Renal pelvis (tissue), 12 donors: ENCODE measurements at places on chromosomes 1 and 21.

GRCh38 chr1:200392625-200393185, 17.1 kb downstream of the ZNF281 start:
- no peak for DNase-seq

GRCh38 chr1:61670016-61670415, 54.9 kb downstream of the TM2D1 start:
- no peak for DNase-seq

GRCh38 chr1:215669806-215670491, 102.8 kb downstream of the KCTD3 start:
- DNase-seq, result no peak

GRCh38 chr21:35637431-35637830, 422.9 kb downstream of the SETD4 start:
- no peak for DNase-seq

GRCh38 chr1:195789321-195789720, 818.9 kb downstream of the KCNT2 start:
- DNase-seq, result no peak

DNA sequence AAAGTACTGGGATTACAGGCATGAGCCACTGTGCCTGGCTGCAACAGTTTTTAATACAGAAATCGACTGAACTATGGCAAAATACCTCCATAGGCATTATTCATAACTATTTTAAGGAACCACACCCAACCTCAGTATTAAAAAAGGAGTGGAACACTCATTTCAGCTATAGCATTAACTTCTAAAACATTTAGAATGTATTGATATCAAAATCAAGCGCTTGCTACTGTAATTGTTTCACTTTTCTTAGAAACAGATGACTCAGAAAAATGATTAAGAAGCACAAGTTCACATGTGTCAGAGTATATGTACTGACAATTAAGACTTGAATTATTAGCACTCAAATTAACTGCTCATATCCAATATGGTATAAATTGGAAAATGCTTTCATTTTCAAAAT, 15.1 kb downstream of the AIDA start:
- no peak for DNase-seq

GRCh38 chr1:31637915-31638673, 6.6 kb downstream of the PEF1 start:
- no peak for DNase-seq

GRCh38 chr1:113745425-113745824, 13.9 kb downstream of the PHTF1 start:
- no peak for DNase-seq

DNA sequence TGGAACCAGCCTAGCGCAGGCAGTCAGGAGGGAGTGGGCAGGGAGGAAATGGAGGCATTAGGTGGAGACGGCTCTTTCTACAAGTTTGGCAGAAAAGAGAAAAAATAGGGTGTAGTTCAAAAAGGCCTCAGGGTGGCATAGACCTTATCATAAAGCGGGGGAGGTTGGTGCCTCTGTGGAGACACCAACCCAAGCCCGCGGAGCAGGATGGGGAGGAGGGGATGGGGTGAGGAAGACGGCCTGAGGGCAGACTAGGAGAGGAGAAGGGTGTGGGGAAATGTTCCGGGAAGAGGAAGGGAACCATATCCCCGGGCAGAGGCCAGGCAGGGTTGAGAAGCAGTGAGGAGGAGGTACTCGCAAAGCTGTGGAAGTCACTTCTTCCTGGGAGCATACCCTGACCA, 17.4 kb upstream of the SHE start:
- DNase-seq, result no peak

GRCh38 chr1:195376190-195376589, 1232.0 kb downstream of the KCNT2 start:
- DNase-seq, result no peak

GRCh38 chr1:227574926-227575325, 11.6 kb downstream of the ZNF678 start:
- no peak for DNase-seq

- DNase-seq, result no peak
Measured at GRCh38 chr1:231045286-231045685, 5.2 kb upstream of the FAM89A start.

DNA sequence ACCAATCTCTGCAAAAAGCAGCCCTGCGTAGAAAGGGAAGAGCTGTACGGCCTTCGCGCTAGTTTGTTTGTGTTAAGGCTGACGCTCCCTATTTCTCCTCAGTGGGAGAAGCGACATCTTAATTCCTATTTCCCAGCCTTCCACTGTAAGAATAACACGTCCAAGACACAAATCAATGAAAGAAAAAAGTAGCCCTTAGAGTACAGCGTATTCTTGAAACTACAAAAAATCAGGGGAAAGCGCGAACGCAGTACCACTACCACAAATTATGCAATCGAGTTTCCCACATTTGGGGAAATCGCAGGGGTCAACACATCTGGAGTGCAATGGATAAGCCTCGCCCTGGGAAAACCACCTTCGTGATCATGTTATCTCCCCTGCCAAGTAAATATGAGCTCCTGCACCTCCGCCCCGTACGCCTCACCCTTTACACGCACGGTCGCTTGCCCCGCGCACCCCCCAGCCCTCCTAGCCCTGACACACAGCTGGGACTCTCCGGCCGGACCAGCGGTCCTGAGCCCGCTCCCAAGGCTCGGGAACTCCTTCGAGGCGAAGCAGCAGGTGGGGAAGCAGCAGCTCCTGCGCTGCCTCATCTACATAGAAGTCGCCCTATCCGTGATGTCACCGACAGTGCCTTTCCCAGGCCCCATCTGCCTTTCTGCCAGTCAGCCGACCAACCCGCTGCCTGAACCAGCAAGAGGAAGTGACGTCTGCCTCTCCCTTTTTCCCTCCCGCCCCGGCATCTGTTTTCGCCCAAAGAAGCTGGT, 94.7 kb downstream of the PPIAL4G start:
- DNase-seq, result peak; percentile 92

- no peak for DNase-seq
Measured at GRCh38 chr1:118983558-118984041, 4.5 kb downstream of the TBX15 start.

DNA sequence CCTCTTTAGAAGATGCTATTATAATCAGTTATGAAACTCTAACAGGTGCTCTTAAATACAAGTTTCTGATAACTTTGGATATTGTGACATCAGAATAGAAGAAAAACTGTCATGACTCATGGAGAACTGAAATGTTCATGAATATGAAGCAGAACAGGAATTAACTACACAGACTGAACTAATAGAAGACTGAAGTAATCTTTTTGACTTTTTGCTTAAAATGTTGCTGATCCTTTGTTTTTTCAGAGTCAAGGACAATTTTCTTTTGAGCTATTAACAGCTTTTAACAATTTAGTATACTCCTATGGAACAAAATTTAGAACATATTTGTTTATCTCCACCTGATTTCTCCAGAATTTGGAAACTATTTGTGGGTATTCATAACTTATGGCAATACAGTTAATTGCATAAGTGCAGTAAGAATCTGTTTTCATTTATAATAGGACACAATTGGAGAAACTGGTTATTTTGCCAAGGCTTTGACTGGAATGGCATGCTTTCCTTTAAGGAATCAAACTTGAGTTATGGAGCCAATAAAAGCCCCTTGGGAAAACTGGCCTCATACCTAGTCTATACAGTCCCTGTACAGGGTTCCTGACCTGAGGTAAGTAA, 18.7 kb upstream of the PLA2G5 start:
- DNase-seq, result no peak

DNA sequence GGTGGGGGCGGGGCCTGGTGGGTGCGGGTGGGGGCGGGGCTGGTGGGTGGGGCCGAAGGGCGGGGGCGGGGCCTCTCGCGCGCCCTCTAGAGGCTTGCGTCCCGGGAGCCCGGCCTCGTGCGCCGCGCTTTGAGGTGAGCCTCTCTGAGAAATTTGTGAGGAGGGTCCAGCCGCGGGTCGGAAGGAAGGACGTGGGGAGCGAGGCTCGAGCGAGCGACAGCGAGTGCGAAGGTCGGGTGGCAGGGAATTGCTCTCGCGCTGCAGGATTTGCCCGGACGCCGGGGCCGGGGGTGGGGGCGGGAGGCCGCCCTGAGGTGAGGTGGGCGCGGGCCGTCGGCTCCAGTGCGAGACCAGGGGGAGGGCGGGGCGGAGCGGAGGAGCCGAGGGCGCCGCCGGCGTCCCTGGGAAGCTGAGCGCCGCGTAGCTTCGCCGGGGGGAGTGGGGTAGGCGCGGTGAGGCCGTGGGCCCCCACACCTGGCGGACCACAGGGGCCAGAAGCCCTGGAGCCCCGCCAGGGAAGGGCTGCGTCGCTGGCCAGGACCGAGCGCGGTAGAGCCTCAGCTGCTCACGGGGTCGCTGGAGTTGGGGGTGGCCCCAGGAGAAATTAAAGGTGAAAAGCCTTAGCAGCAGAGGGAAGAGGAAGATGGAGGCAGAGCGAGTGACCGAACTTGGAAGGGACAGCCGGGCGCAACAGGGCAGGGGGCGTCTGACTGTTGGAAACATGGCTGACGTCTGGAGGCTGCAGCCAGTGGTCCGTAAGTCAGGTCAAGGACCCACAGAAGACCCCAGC, 754 bp upstream of the LSS start:
- peak; percentile 27 for DNase-seq

GRCh38 chr1:110302836-110303235, 36.3 kb upstream of the RBM15 start:
- DNase-seq, result no peak

GRCh38 chr1:22503721-22504410, 52.2 kb downstream of the ZBTB40 start:
- no peak for DNase-seq

GRCh38 chr1:204468206-204468605, 26.4 kb downstream of the PIK3C2B start:
- DNase-seq, result no peak

DNA sequence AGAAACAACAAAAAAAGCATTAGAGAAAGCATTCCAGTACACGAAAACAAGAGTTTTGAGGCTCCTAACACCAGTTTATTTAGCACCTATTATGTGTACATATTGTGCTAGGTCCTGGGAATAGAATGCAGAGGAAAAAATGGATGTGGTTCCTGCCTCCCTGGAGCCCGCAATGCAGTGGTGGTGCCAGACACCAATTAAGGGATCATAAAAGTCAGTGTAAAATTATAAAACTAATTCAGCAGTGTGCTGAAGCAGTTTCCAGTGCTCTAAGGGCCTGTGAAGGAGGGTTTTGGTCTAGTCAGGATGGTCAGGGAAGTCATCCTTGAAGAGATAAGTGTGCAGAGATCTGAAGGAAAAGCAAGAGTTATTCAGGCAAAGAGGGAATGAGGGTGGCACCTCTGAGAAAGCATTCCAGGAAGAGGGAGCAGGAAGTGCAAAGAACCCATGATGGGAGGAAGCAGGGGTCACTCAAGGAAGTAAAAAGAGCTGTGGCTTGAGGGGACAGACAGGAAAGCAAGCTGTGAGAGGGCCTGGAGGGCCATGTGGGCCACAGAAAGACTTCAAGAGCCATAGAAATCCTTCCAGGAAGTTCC, 65.2 kb upstream of the IFNLR1 start:
- DNase-seq, result no peak

- DNase-seq, result no peak
Measured at GRCh38 chr1:56094168-56094567, 485.2 kb downstream of the PLPP3 start.

DNA sequence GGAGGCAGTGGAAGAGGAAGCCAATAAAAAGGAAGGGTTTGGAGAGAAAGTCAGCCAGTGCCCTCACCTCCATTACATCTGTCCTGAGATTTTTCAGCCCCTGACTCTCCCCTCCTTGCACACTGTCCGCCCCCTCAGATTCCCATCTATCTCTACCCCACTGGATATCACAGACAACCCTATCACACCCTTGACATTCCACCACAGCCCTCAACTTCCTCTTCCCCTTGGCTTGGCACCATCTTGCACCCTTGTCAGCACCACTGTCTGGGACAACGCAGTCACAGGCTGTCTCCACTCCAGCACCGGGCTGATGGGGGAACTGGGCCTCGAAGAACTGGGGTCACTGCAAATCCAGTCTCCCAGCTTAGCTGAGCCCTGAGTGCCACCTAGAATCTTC, 14.2 kb upstream of the PLEKHA6 start:
- DNase-seq, result no peak

- DNase-seq, result no peak
Measured at GRCh38 chr21:38291874-38292273, 35.1 kb downstream of the KCNJ15 start.

GRCh38 chr1:107413951-107414350, 273.1 kb downstream of the NTNG1 start:
- no peak for DNase-seq

DNA sequence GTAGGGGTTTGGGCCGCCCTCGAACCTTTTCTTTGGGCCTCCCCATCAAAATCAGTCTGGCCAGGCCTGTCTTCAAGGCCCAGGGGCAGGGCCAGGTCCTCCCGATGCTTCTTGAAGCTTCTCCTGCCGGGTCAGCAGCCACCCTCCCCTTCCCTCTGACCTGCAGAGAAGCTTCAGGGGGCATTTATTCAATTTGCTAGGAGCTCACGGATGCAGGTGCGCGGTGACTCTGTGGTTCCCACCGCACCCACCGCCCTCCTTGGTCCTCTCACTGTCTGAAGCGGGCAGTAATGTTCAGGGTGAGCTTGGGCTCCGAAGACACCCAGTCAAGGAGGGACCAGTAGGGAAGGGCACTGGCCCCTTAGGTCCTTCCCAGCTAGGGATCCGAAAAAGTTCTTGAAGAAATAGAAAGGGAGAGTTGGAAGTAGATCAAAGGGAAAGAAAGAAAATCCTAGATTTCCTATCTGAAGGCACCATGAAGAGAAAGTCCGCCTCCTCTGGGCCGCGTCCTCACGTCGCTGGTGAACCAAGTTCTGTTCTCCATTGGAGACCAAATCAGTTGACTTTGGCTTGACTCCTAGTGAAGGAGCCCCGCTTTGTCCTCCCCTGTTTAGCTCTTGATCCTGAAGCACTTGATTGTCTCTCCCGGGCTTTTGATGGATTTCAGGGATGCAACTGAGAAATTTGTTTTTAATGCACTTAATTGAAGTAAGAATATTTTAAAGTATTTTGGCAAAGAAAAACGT, 8.7 kb upstream of the RNU1-2 start:
- no peak for DNase-seq

DNA sequence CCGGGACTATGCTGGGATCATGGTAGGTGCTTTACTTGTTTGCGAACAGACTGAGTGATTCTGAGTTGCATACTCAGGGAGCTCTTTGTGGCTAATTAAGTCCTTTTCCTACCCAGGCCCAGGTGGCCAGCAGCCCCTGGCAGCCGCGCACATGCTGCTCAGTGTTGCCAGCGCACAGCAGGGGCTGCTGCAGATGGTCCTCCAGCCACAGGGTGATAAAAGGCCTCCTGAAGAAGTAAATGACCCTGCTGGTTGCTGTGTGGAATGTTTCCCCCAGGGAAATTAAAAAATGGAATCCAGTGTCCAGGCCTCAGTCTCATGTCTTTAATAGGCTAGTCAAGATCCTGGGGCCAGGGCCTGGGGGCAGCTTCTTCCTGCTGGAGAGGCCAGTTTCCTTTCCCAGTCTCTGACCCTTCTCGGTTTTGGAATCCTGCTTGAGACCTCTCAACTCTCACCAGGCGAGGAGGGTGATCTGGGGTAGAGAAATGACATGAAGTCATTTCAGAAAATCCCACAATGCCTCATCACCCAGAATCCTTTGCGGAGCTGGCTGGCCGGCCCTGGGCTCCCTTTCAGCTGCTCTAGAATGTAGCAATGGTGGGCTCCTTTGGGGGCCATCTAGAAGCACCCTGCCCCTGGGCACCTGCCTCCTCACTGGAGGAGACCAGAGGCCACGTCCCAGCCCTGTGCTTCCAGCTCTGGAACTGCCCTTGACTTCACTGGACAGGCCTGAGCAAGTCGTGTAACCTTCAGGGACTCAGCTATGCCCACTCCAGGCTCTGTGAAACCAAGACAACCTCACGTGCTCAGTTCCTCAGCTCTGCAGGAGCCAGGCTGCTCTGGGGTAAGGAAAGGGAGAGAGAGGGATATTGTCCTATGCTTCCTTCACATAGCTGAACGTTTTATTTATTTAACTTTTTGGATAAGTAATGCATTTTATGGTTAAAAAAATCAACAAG, 131.4 kb downstream of the MRPS6 start:
- DNase-seq, result no peak

GRCh38 chr1:88740784-88741183, 56.7 kb downstream of the PKN2 start:
- DNase-seq, result no peak
